ENCODE measurements at places on chromosomes 3 and 15.

- no peak for DNase-seq
These were observed 5.1 kb upstream of the BFSP2 start for GRCh38 chr3:133394561-133395311.

- no peak for DNase-seq
These were observed 468.8 kb upstream of the SUCLG2 start for GRCh38 chr3:68123231-68123630.

- DNase-seq = no peak
These were observed 50.2 kb downstream of the FAM174B start for GRCh38 chr15:92605225-92605944.

DNA sequence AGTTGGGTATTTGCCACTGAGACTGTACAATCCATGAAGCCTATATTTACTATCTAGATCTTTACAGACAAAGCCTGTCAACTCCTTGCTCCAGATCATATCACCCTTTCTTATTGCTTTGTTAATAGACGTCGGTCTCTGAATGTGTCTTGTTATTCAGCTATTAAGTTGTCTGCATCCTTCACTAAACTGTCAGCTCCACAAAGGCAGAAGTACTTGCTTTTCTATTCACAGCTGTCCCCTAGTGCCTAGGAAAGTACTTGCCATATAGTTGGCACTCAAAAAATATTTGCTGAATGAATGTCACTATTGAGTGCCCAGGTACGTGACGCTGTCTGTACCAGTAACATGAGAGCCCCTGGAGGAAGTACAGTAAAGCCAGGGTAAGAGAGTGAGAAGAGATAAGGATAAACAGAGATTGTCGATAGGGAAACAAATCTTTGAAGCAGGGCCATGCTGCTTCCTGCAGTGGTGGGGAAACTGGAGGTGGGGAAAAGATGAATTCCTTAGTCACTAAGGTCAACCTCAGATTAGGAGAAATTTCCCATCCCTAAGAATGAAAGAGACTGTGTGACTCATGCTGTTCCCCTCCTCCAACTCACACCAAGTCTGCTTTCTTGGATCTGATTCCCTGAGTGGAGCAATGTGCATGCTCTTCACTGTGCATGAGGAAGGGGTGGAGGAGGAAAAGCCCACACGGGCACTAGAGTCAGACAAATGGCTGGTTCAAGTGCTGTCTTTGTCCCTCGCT lies 36.3 kb downstream of the PRICKLE2 start:
- no peak for DNase-seq

- DNase-seq = no peak
These were observed 546.2 kb downstream of the TUSC7 start for GRCh38 chr3:117255736-117256135.

DNA sequence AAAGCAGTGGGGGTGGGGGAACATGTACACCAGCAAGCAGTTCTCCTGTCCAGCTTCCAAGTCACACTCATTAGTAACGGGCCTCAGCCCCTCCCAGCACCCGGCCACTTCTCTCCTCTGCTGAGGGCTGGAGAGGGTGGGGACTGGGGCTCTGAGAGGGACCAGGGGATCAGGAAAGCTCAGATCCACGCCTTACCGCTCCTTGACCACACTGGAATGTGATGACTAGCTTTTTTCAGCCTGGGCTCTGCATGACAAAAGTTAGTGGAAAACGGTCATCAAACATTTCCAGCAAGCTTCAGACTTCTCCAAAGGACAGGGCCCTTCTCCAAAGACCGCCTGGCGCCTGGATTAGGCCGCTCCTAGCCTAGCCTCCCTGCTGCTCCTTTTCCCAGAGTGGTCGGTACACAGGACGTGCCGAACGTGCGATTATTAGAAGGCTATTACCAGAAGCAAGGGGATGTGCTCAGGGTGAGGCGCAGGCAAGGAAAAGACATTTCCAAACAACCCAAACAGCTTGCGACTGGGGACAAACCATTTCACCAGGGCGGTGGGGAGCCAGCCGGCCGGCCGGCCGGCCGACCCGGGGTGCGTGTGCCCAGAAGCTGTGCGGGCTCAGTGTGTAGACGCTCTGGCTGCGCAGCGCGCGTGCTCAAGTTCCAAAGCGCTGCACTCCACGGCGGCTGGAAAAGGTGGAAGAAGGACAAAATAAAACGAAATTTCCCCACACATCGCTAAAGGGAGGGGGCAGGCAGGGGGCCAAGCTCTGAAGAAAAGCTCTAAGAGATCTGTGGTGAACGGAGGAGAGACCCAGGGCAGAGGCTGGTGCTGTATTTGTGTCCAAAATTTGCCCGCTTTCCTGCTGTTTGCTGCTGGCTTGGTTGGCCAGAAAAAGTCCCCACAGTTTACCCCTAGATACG lies 51.0 kb upstream of the SSR3 start:
- DNase-seq = no peak

GRCh38 chr3:173404156-173404555 lies 6.6 kb downstream of the NLGN1 start:
- no peak for DNase-seq

- DNase-seq = no peak
These were observed 64.8 kb downstream of the BOC start for GRCh38 chr3:113275929-113276750.

DNA sequence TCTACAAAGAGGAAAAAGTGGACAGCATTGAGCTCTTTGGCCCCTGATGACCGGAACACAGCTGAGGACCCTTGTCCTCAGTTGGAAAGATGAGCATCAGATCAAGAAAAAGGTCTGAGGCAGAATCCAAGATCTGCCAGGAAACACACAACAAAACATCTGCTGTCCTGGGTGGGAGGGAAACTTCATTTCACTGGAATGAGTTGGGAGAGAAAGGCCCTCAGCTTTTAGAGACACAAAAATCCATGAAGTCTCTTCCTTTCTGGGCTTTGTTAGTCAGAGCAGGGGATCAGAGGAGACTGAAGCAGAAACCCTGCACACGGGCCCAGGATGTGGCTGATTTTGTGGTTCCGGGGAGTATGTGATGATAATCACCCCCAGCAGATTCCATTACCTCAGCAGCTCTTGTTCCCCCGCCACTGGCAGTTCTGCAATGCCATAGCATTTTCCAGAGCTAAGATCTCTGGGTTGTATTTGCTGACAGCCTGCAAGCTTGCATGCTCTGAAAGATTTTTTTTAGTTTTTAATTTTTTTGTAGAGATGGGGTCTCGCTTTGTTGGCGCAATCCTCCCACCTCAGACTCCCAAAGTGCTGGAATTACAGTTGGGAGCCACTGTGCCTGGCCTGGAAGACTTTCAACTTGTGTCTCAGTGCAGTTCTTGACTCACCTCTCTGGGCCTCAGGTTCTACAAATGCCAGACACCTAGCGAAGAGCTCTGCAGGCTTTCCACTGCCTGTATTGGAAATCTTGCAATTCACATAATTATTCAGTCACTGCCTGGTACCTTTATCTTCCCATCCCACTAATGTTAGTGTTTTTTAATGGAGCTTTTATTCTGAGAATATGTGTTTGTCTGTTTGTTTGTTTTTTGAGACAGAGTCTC lies 5.8 kb upstream of the TATDN2 start:
- no peak for DNase-seq

- DNase-seq = no peak
These were observed 3.2 kb downstream of the GLYCTK start for GRCh38 chr3:52290596-52291507.

GRCh38 chr3:30768703-30769550 lies 125.5 kb downstream of the GADL1 start:
- no peak for DNase-seq

Measured in SK-N-MC (cell line).